Vein endothelial cell (primary cell): ENCODE measurements at places on chromosomes 6 and 20. TPM values are rescaled to one million over a fixed set of nuclear protein-coding genes. Genes with fewer than 3 reads are reported as not detected.

RWDD2A gene
- 3.2 and 3.6 TPM in 2 replicates for total RNA-seq

RNF146 gene
- total RNA-seq, result 43.4 and 54.1 TPM in 2 replicates

AVP gene
- total RNA-seq, result not detected in 2 replicates

IPCEF1 gene
- total RNA-seq, result 0.96 and 2.3 TPM in 2 replicates

CCN6 gene
- not detected in 2 replicates for total RNA-seq

SOX18 gene
- 52.4 and 56.8 TPM in 2 replicates for total RNA-seq
